ENCODE measurements at places on chromosomes 12 and 14.

DNA sequence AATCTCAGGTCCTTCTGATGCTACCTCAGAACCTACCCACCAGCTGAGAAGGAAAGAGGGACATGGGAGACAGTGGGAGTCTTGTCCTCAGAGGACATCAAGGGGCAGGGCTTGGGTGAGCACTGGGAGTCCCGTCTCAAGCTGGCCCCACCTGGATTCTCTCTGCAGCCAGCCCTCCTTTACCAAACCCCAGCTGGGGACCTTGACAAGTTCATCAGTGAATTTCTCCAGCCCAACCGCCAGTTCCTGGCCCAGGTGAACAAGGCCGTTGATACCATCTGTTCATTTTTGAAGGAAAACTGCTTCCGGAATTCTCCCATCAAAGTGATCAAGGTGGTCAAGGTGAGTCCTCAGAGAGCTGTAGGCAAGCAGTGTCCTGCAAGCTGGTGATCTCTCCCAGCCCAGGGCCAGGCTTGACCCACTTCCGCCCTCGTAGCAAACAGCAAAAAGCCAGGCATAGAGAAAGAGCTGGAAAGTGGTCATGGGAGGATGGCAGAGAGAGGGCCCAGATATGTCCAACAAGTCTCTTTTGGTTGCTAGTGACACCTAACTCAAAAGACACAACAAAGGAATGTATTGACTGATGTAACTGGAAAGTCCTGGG lies 14.2 kb upstream of the OAS2 start:
- H3K27ac ChIP-seq: no peak overlapping the region
- peaks cover 64% of the 10 kb centered on the region for H3K36me3 ChIP-seq
- DNase-seq: no peak

DNA sequence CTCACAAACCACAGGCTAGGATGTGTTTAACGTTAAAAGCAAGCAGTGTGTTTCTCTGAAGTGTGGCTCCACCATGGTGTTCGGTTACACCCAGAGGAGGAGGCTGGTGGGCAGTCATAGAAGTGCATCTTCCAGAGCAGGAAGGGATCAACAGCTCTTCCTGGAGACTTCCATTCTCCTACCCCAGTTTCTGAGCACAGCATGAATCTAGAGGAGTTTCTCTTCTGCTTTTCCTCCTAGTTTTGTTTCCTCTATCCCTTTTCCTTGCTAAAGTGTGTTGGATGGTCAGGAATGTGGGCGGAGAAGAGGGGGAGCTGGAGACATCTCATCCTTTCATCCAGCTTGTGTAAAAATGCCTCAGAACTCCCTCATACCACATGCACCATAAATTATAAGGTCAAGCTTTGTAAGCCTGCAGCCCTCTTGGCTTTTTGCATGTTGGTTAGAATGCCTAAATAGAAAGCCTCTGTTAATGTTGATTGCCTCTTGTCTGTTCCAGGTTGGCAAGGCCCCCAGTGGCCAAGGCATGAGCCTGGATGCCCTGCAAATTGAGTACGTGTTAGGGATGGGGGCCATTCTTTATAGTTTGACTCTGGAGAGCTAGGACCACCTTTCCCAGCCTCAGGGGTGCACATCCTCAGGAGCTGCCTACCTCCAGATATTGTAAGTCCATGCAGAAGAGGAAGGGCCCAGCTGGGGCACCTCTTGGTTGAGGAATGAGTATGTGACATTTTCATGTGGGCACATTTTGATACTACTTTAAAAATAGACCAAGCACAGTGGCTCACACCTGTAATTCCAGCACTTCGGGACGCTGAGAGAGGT lies 4.0 kb upstream of the CKAP4 start:
- no peak for DNase-seq
- no peak overlapping the region for H3K27ac ChIP-seq
- H3K4me3 ChIP-seq: no peak overlapping the region
- H3K36me3 ChIP-seq: no peaks in the 10 kb centered on the region

DNA sequence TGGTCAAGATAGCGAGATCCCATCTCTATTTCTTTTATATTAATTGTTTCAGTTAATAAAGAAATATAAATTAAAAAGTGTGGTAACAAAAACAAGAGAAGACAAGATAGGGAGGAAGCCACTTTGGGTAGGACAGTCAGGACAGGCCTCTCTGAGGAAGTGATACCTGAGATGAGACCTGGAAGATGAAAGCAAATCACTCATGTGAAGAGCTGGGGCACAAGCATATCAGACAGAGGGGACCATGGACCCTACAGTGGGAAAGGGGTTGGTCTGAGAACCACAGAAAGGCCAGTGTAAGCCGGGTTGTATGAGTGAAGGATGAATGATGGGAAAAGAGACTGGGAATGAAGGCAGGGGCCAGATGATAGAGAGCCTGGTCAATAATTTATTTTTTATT lies 1.8 kb upstream of the MED6 start:
- no peak overlapping the region for H3K4me3 ChIP-seq
- DNase-seq: no peak
- H3K27ac ChIP-seq: no peak overlapping the region
- peaks cover 9% of the 10 kb centered on the region for H3K4me1 ChIP-seq

GRCh38 chr12:116636608-116637519 lies 77.7 kb downstream of the MAP1LC3B2 start:
- no peak overlapping the region for H3K27ac ChIP-seq
- no peak for DNase-seq
- H3K4me1 ChIP-seq: no peaks in the 10 kb centered on the region
- H3K4me3 ChIP-seq: no peak overlapping the region
- H3K36me3 ChIP-seq: no peaks in the 10 kb centered on the region

DNA sequence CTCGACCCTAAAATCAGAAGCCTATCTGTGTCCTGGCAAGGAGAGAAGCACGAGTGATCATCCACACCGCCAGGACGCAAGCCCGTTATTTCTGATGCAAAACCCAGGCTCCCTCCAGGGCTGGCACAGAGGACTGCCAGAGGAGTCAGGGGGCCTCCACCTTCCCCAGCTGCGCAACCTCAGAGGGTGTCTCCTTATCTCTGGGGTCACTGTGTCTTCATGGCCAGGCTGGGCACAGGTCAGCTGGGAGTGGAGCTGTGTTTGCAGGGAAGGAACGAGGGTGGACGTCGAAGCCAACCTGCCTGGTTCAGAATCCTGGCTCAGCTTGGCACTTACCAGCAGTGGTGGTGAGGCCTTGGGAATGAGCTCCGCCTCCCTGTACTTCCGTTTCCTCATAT lies 12.0 kb upstream of the SERPINA3 start:
- no peak for DNase-seq
- H3K4me3 ChIP-seq: no peak overlapping the region
- H3K27me3 ChIP-seq: no peaks in the 10 kb centered on the region
- no peaks in the 10 kb centered on the region for H3K4me1 ChIP-seq
- no peaks in the 10 kb centered on the region for H3K36me3 ChIP-seq

DNA sequence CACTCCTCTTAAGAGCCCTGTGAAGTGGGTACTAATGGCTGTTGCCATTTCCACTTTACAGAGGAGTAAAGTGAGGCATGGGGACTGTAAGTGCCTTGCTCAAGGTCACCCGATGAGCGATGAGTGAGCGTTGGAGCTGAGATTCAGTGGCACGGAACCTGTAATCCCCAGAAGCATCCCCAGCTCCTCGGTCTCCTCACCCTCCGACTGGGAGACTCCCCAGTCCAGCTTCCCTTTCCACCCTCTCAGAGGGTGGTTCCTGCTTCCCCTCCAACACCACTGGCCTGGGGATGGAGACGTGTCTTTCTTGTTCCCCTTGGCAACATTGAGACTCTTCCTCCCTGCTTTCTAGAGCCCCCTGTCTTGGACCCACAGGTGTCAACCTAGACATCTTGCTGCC lies 32.6 kb downstream of the TMEM63C start:
- H3K4me1 ChIP-seq: no peaks in the 10 kb centered on the region
- H3K36me3 ChIP-seq: no peaks in the 10 kb centered on the region

DNA sequence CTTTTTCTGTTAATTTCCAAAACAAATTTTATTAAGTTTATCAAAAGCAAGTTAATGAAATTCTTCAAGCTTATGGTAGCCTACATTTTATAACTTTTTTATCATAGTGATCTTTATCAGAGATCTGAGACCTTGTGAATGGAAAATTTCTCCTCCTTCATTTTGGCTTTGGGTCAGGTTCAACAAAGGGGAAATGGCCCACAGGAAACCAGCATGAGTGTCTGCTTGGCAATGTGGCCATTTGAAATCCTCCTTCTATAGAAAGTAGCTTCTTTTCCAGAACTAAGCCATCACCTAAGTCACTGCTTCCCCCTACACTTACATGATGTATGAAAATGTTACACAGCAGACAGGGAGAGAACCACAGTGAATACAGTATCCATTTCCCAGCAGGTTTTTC lies 1.6 kb downstream of the RHOJ start:
- no peaks in the 10 kb centered on the region for H3K4me1 ChIP-seq
- H3K36me3 ChIP-seq: no peaks in the 10 kb centered on the region
- H3K4me3 ChIP-seq: no peak overlapping the region
- H3K27me3 ChIP-seq: no peaks in the 10 kb centered on the region

DNA sequence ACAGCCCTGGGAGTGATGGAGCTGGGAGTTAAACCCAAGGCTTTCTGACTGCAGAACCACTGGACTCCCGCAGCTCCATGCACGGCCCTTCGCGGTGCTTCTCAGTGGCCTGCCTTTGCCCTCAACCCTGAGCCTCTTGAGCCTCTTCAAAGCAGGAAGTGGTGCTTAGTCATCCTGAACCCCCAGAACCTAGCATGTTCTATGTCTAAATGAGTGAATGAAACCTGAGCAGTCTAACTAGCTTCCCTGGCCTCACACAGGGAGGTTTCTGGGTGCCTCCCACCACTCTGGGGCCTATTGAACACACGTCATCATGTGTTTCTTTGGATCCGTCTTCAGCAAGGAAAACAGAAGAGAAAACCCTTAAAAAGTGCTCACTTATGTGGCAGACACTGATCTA lies 117.9 kb upstream of the SFSWAP start:
- no peaks in the 10 kb centered on the region for H3K4me1 ChIP-seq
- no peak overlapping the region for H3K27ac ChIP-seq
- H3K27me3 ChIP-seq: no peaks in the 10 kb centered on the region
- no peaks in the 10 kb centered on the region for H3K36me3 ChIP-seq
- DNase-seq: no peak
- no peak overlapping the region for H3K4me3 ChIP-seq

DNA sequence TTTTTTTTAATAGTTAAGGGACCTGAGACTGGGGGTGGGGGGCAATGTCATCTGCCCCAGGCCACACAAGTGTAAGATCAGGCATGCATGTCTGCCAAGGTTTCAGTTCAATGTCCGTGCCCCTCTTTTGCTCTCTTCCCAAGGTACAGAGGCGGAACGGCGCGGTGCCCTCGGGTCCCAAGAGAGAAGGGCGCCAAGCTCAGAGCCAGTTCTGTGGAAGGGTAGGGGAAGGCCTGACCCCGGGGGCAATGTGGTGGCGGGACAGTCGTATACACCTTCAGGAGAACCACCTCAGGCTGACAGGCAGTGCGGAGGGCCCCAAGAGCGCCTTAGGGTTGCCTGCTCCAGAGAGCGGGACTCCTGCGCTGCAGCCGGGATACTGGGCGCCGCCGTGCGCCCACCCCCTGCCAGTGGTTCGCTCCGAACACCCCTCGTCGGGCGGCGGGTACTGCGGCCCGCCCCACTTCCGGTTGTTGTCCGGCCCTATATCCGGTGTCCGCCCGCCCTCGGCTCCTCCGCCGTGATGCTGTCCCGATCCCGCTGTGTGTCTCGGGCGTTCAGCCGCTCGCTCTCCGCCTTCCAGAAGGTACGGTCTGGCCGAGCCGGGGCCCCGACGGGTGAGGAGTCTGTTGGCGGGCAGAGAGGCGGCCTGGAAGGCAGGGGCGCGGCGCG lies at the start of gene DLST:
DLST (plus strand) TSS at position 486 of the 672 bp plus-strand sequence; CDS start at position 524, 38 bp downstream.
- peak within 1 kb of the TSS; percentile 93 for H3K27ac ChIP-seq
- peak within 1 kb of the TSS; percentile 90 for H3K4me3 ChIP-seq
- H3K4me1 ChIP-seq: peaks cover 18% of the 10 kb centered on the region
- H3K36me3 ChIP-seq: no peaks in the 10 kb centered on the region
- peak; percentile 69 for DNase-seq

DNA sequence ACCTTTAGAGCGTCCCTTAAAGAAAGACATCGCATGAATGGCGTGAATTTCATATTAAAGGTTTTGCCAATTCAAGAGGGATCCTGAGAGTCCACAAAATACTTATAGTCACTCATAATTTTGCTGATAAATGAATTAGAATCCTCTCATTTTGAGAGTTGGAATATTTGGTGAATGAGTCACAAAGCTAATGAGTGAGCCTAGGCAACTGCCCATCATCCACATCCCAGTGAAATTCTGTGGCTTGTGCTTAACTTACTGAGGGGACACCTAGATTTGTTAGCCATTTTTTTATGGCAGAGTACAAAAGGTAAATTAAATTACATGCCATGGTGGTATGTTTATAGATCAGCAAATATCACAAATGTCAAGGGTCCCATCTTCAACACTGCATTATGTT lies 12.7 kb upstream of the NOXRED1 start:
- no peak for DNase-seq
- peaks cover 32% of the 10 kb centered on the region for H3K36me3 ChIP-seq
- H3K4me3 ChIP-seq: no peak overlapping the region
- H3K4me1 ChIP-seq: no peaks in the 10 kb centered on the region
- H3K27me3 ChIP-seq: no peaks in the 10 kb centered on the region
- H3K27ac ChIP-seq: no peak overlapping the region

DNA sequence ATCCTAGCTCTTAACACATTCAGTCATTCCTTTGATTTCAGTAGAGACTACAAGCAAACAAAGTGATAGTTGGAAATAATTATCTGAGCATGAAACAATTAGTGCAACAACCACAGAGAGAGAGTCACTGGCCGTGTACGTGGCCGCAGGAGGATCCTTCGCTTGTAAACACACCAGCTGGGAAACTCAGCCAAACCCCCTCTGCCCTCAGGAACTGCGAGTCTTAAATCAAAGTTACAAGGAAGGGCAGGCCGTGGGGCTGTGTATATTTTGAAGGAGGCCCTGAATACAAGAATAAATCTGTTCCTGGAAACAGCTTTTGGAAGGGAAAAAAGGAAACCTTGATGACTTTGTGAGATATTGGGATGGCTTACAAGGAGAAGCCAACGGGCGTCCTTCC lies 164.5 kb downstream of the ANO2 start:
- H3K27me3 ChIP-seq: peaks cover 4% of the 10 kb centered on the region
- no peak for DNase-seq
- no peak overlapping the region for H3K4me3 ChIP-seq
- no peaks in the 10 kb centered on the region for H3K36me3 ChIP-seq
- H3K4me1 ChIP-seq: no peaks in the 10 kb centered on the region

GRCh38 chr12:32110942-32111341 lies 4.3 kb downstream of the BICD1 start:
- no peaks in the 10 kb centered on the region for H3K36me3 ChIP-seq
- no peaks in the 10 kb centered on the region for H3K27me3 ChIP-seq
- H3K4me1 ChIP-seq: peaks cover 12% of the 10 kb centered on the region
- no peak overlapping the region for H3K4me3 ChIP-seq

GRCh38 chr14:84535976-84536375 lies 994.0 kb upstream of the FLRT2 start:
- no peak overlapping the region for H3K4me3 ChIP-seq
- no peaks in the 10 kb centered on the region for H3K36me3 ChIP-seq
- no peak for DNase-seq

- H3K4me1 ChIP-seq: no peaks in the 10 kb centered on the region
- DNase-seq: no peak
- H3K27me3 ChIP-seq: no peaks in the 10 kb centered on the region
- no peak overlapping the region for H3K27ac ChIP-seq
- no peak overlapping the region for H3K4me3 ChIP-seq
Observed at GRCh38 chr12:60231303-60231702, 635.5 kb downstream of the SLC16A7 start.

All from effector memory CD4-positive, alpha-beta T cell (primary cell).